ENCODE measurements at places on chromosomes 1 and 21.

- DNase-seq = no peak
Observed at GRCh38 chr1:234554218-234554697, 55.7 kb downstream of the IRF2BP2 start.

DNA sequence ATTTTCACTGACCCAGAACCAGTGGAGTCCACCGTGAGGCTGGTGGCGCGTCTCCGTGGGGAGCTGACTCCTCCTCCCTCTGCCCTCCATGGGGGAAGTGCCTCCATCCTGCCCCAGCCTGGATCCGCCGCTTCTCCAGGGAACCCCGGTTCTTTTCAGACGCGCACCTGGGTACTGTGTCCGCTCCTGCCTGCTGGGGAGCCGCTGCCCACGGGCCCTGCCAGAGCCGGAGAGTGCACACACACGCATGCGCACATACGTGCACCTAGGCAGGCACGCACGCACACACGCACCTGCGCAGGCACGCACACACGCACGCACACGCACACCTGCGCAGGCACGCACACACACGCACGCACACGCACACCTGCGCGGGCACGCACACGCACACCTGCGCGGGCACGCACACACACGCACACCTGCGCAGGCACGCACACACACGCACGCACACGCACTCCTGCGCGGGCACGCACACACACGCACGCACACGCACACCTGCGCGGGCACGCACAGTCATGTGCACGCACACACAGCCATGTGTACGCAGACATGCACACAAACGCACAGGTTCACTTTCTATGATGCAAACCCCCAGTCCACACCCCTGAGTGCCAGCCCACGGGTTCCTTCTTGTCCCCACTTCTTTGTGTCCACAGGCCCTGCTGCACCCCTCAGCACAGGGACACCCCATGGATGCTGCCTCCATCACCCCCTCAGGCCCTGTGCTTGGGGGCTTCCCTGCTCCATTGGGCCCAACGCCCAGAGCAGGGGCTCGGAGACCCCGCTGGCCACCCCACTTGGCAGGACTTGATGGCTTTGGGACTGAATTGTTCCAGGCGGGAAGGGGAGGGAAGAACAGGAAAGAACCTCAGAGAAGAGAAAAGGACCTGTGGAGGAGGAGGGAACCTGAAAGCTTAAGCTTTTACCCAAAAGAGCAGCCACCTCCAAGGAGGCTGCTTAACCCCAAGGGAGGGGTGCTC lies 42.7 kb downstream of the MORN1 start:
- DNase-seq = no peak

DNA sequence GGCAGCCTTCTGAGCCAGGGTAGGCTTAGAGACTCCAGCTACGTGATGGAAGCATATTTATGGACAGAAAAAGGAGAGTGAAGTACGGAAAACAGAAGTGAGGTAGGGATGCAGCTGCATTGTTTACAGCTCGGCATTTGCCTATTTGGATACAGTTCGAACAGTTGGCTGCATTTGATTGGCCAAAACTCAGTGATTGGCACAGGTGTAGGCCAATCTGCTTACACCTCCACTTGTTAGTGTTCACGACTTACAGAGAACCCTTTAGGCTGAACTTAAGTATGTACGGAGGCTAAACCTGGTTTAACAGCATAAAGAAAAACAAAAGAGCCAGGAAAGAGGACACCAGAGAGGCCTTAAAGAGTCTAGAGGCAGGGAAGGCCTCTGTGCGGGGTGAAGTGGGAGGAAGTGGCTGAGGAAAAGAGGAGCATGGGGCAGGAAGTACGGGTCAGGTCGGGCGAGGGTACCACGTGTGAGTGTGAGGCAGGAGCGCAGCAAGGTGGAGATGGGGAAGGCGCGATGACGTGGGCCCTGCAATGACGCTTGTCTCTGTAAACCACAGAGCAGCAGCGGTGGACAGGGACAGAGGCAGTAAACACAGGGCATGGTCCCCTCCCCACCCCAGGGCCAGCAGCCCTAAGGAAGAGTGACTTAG lies 32.0 kb downstream of the RSPH1 start:
- DNase-seq = no peak

- no peak for DNase-seq
Observed at GRCh38 chr1:232459087-232459486, 170.8 kb downstream of the SIPA1L2 start.

GRCh38 chr1:54052431-54052933 lies 522 bp downstream of the TMEM59 start:
- DNase-seq = peak; percentile 90

DNA sequence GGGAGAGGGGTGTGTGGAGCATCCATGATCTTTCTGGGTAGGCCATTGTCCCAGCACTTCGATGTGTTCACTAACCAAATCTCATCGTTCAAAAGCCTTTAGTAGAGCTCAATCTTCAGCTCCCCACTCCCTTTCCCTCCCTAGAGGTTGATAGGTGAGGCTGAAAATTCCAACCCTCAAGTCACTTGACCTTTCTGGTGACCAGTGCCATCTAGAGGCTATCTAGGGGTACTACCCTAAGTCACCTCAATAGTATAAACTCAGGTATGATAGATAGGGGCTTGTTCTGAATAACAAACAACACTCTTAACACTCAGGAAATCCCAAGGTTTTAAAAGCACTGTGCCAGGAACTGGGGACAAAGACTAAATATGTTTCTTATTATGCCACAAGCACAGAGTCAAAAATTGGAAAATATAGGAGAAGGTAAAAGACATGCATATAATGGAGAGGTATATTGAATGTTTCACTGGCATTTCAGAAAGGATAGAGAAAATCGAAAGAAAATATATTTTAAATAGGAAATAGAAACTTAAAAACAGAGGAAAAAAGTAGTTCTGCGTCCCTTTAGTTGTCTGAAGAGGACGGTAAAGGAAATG lies 42.9 kb upstream of the CD53 start:
- DNase-seq = peak; percentile 9

DNA sequence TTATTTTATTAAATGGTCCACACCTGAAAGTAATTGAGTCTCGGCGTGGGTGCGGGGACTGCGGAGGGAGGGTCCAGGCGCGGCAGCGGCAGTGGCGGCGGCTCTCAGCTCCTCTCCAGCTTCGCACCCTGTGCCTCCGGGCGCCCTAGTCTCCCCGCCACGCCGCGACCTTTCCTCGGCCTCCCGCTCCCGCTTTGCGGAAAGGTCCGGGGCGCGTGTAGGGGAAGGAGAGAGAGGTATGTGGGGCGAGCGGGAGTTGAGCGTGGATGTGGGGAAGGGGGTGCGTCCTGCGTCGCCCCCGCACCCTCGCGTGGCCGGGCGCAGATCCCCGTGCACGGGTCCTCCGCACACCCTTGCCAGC lies 13.4 kb upstream of the ALX3 start:
- peak; percentile 34 for DNase-seq

DNA sequence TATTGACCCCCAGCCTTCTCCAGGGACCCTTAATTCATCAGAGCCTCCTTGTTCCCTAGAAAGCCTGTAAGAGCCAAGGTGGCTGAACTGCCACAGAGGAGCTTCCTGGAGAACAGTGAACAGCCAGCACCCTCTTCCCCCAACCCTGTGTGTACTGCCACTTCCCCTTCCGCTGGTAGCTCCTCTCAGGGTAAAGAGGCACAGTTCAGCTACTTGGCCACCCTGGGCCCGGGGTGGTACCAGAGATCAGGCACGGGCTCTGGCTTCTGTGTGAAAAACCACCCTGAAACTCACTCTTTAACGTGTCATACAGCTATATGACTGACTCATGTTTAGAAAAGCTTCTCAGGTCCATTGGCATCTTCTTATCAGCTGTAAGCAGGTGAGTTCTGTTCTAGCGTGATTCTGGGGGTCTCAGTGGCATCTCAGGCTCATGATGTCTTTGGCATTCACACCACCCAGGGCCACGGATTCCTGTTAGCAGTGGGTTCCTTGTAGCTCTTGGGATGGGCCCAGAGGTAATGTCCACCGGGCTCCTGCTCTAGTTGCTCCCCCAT lies 22.4 kb downstream of the ARMH1 start:
- no peak for DNase-seq

DNA sequence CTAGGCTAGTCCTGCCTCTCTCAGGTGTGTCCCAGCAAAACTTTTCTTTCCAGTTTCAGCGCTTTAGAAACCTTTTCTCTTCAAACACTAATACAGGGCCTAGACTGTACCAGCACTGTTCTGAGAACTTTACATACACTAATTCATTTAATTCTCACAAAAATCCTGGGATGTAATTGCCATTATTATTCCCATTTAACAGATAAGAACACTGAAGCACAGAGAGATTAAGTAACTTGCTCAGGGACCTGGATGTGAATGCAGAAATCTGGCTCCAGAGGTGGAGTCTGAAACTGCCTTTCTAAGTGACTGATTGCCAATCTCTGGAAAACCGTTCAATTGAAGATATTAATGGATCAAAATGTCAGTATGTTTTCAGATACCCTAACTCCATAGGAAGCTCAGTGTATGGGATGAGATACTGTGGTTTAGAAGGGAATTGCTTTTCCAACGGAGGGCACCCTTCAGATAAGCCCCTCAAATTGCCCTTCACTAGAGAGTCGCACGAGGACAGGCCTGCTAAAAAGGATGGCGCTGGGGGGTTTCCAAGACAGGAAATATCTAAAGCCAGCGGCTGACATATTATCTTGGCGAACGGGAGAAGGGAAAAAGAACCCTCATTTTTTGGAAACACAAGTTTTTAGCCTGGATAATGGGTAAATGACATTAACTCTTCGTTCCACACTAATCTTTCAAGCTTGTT lies 698 bp upstream of the UCK2 start:
- peak; percentile 38 for DNase-seq

DNA sequence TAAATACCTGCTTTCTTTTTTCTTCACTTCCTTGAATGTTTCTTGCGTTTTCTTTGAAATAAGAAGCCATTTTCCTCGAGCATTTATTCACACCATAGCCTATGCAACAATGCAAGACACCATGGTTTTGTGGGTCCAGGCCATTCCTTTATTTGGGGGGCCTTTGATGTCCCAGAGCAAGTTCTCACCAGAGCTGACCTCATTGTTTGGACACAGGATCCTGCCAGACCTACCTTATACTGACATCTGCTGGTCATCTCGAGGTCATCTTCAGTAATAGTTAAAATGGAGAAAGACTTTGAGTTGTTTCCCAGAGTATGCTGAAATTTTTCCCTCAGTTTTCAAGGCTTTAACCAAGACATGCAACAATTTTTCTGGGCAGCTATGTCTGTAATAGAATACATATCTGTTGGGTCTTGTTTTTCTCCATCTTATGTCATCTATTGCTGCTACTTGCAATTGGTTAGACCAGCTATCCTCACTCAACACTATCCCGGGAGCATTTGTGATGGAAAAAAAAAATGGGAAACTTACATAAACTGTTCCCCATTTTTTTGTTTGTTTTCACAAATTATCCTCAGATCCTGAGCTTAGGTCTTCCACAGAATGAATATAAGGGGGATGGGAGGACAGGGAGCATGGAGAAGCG lies 34.0 kb upstream of the BACE2 start:
- DNase-seq = peak; percentile 67

- no peak for DNase-seq
Observed at GRCh38 chr1:201406831-201407406, 7.8 kb upstream of the LAD1 start.
